Dermis blood vessel endothelial cell (primary cell): ENCODE measurements at places on chromosomes 7 and 10. TPM values are rescaled to one million over a fixed set of nuclear protein-coding genes. Genes with fewer than 3 reads are reported as not detected.

CTAGE4 gene
- total RNA-seq, result 0.17 TPM in 1 of 2 replicates, not detected in the other

CUBN gene
- total RNA-seq, result 6.1 and 27.5 TPM in 2 replicates

- no peak for DNase-seq
Observed at GRCh38 chr7:97623333-97623732, 108.6 kb upstream of the TAC1 start.

EBF3 gene
- 6.5 and 22.5 TPM in 2 replicates for total RNA-seq

GRCh38 chr10:44460416-44460815, 75.5 kb upstream of the CXCL12 start:
- no peak for DNase-seq

GRCh38 chr7:1566687-1567048, 3.2 kb downstream of the PSMG3 start:
- DNase-seq, result no peak
